A549 (cell line): ENCODE measurements at places on chromosomes 1 and 21. TPM values are rescaled to one million over a fixed set of nuclear protein-coding genes. Genes with fewer than 3 reads are reported as not detected.

Gene SLAMF1
- polyA plus RNA-seq, result not detected in 3 replicates

Gene DNAJB4
- 48.8 to 62.6 TPM (median 49.0 TPM) in 3 replicates for polyA plus RNA-seq

Gene VWA5B1
- polyA plus RNA-seq, result not detected in 3 replicates

Gene IL22RA1
- 1.2 to 1.5 TPM (median 1.4 TPM) in 3 replicates for polyA plus RNA-seq

Gene PGLYRP4
- polyA plus RNA-seq, result not detected in 3 replicates

Gene NUDT4B
- 1.5 to 2.3 TPM (median 1.7 TPM) in 3 replicates for polyA plus RNA-seq

Gene C1orf141
- polyA plus RNA-seq, result not detected in 3 replicates

Gene MYCL
- polyA plus RNA-seq, result 0.62 to 0.68 TPM (median 0.67 TPM) in 3 replicates

Gene KIF17
- polyA plus RNA-seq, result 0.75 to 1.1 TPM (median 1.0 TPM) in 3 replicates

Gene CYP4X1
- polyA plus RNA-seq, result 0.05 TPM in 1 of 3 replicates, not detected in the others

Gene CSMD2
- polyA plus RNA-seq, result not detected in 3 replicates

Gene MARCKSL1
- polyA plus RNA-seq, result 44.6 to 62.6 TPM (median 57.7 TPM) in 3 replicates

Gene OR2G6
- not detected in 3 replicates for polyA plus RNA-seq

Gene CNKSR1
- polyA plus RNA-seq, result 0.17 to 0.84 TPM (median 0.34 TPM) in 3 replicates

Gene SKI
- 11.5 to 12.0 TPM (median 11.5 TPM) in 3 replicates for polyA plus RNA-seq

Gene FCRLB
- 0.48 to 0.62 TPM (median 0.54 TPM) in 3 replicates for polyA plus RNA-seq

Gene OR2T33
- not detected in 3 replicates for polyA plus RNA-seq
